Stimulated activated CD4-positive, alpha-beta T cell treated with anti-CD3 and anti-CD28 coated beads, Interleukin-2, amount 100 ng/mL, for 48 hours (primary cell): ENCODE measurements at places on chromosomes 5 and 9.

- DNase-seq, result no peak
These were observed 14.1 kb upstream of the TNFAIP8 start for GRCh38 chr5:119341452-119342349.

DNA sequence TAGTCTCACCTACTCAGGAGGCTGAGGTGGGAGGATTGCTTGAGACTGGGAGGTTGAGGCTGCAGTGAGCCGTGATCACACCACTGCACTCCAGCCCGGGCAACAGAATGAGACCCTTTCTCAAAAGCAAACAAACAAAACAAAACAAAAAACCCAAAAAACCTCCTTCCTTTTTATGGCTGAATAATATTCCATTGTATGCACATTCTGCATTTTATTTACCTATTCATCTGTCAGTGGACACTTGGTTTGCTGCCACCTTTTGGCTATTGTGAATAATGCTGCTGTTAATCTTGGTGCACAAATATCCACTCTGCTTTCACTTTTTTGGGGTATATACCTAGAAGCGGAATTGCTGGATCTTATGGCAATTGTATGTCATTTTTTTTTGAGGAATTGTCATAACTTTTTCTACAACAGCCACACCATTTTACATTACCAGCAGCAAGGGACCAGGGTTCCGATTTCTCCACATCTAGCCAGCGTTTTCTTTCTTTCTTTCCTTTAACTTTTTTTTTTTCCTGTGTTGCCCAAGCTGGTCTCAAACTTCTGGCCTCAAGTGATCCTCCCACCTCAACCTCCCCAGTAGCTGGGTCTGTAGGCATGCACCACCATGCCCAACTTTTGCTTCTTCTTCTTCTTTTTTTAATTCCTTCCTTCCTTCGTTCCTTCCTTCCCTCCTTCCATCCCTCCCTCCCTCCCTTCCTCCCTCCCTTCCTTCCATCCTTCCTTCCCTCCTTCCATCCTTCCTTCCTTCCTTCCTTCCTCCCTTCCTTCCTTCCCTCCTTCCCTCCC, 30.6 kb downstream of the NKX2-5 start:
- peak; percentile 5 for DNase-seq

GRCh38 chr5:179264783-179265513, 80.3 kb downstream of the ADAMTS2 start:
- no peak for DNase-seq

- no peak for DNase-seq
These were observed 20.9 kb upstream of the DPYSL3 start for GRCh38 chr5:147530530-147531389.

DNA sequence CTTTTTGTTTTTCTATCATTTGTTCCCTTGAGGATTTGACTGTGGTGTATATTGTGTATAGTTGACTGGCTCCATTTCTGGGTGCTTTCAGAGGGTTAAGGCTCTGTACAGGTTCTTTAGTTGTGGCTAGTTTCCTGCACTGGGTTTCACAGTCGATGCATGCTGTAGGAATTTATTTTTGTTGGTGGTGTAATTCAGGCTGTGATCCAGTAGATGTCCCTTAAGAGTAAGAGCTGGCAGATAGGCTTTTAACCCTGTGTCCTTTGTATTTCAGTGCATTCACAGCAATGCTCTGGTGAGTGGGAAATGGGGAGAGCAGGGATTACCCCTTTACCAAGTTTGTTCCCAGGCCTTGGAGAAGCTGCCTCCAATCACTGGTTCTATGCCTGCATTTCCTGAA, 112.9 kb downstream of the SPATA31D1 start:
- no peak for DNase-seq

GRCh38 chr5:74634611-74635286, 5.8 kb downstream of the ENC1 start:
- DNase-seq, result no peak

- peak; percentile 17 for DNase-seq
These were observed 131.6 kb upstream of the NIPBL start for GRCh38 chr5:36744773-36745589.

GRCh38 chr5:6746244-6746643, 33.0 kb downstream of the TENT4A start:
- no peak for DNase-seq

- peak; percentile 47 for DNase-seq
These were observed at the start of gene MZB1 for GRCh38 chr5:139389701-139390638. Gene MZB1 (minus strand): TSS chr5:139389913. CDS start chr5:139389856, 57 bp downstream.
